ENCODE measurements at places on chromosomes 1 and 21.

DNA sequence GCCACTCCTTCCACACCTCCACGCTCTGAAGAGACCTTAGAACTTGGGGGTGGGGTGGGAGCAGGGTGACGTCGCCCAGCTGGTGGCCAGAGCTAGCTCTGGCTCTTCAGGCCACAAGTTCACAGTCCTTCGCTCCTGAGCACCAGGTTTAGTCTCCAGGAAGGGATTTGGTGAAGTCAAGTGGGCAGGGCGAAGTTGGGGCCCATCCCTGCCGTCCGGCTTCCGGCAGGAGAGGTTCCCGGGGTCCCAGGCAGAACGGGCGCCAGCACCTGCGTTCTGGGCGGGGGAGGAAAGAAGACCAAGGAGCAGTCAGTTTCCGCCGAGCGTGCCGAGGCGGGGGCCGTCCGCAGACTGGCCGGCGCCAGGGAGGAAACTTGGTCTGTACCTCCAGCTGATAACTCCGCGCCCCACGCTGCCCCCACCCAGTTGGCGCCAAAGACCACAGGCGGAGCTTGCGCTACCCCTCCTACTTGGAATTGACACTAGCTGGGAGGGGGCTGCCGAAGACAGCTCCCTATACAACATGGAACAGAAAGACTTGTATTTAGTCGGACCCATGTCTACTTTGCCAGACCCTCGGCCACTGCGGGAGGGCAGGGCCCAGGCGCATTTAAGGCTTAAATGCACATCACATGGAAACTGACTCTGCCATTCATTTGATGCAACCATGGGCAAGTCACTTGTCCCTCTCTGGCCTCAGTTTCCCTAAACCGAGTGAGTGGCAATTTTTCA lies 995 bp downstream of the ID3 start:
- DNase-seq, result peak; percentile 78

- DNase-seq, result no peak
Measured at GRCh38 chr1:184824691-184825323, 70.1 kb upstream of the EDEM3 start.

GRCh38 chr1:226732856-226733291 lies 6.2 kb downstream of the ITPKB start:
- DNase-seq, result no peak

DNA sequence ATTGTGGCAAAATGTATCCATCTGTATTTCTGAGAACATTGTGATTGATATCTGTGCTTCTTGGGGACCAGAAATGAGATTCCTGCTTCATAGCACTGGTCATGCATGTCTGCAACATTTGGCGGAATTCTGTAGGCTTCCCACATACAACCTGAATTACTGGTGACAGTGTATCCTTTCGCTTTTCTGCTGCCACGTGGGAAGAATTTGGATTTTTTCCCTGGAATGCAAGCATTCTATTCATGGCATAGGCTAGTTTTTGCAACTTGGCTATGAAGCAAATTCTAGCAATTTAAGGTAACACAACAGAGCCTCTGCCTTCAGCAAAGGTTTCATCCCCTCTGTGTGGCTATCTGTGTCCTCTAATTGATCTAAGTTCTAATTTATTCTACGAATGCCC lies 85.9 kb downstream of the BCAR3 start:
- DNase-seq, result no peak

DNA sequence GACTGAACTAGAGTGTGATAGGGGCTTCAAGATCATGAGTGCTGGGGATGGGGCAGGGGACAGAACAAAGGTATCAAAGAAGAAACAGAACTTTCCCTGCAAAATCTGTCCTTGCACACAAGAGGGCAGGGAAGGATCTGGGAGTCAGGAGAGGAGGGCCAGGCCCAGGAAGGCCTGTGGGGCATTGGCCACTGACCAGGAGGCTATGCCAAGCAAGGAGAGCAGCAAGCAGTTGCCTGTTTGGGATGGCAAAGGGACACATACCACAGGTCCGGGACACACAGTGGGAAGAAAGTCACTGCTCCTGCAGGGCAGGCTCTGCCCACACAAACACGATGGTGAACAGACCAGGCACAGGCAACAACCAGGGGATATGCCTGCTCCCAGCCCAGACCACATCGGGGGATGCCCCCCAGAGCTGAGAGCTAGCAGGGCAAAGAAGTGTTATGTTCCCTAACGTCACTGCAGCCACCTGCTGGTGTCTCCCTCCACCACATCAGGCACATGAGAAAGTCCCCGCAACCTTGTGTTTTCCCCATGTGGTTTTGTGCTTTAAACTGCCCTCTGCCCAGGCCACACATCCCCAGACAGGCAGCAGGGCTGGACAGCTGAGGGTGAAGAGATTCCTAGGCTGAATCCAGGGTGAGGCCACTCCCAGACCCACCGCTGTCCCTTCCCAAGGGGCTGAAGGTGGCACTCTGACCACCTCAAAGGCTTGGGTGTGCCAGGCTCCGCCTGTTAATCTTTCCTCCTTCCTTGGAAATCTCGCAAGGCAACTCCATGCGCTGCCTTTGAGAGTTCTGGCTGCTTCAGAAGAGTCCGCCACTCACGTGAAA lies 53.6 kb downstream of the KIF21B start:
- DNase-seq, result no peak

- DNase-seq, result peak; percentile 74
Measured at GRCh38 chr1:204128964-204129896, 22.6 kb downstream of the ETNK2 start.

DNA sequence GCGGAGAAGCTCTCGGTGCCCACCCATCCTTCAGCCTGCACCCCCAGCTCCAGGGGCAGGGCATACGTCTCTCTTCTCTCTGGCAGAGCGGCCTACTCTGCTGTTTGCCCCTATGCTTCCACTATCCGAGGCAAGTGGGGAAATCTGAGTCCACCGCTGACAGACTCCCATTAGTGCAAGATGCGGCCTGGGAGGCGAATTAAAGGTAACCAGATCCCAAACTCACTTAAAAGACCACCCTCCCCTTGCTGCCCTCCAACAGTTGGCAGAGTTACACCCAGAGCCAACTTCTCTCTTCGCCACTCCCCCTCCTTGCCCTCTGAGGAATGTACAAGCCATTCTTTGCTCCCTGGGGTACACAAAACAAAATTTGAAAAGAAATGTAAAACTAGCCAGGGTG lies 6.4 kb downstream of the FOXD3 start:
- no peak for DNase-seq

DNA sequence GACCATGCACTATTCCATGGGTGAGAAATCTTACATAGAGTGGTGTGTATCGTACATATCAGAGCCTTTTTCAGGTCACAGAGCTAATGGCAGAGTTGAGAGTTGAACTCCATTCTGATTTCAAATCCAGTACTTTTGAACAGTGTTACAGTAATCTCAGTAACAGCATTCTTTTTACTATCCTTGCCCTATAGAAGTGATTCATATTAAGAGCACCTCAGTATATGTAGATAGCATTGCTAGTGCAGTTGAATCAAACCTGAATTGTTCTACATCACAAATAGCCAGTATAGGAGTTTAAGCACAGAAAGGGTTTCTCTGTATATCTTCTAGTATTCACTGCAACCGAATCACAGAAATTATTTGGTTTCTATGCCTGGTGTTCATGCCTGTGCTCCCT lies 11.4 kb upstream of the GBP6 start:
- no peak for DNase-seq

All from fibroblast of pulmonary artery (primary cell).